ENCODE measurements at places on chromosomes 1 and 21.
A peak's percentile ranks its signal among the peaks of the same experiment; 100 is the strongest.

GRCh38 chr1:226158983-226159382 lies 27.6 kb downstream of the ACBD3 start:
- no peak for DNase-seq

DNA sequence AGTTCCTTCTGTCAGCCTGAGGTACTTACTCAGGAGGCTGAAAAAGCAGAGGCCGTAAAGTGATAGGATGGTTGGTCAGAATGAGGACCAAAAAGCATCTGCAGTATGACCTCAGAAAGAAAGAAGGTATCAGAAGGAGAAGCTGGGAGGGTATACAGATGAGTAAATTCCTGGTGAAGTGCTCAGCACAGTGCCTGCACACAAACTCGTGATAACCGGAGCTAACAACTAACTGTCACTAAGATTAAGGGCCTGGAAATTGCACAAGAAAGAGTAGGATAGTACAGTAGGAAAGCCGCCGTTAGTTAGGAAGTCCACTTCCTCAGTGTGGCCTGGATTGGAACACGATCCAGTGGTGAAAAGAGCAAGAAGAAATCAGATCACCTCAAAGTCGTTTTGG lies 62.6 kb downstream of the VPS26C start:
- DNase-seq: no peak

DNA sequence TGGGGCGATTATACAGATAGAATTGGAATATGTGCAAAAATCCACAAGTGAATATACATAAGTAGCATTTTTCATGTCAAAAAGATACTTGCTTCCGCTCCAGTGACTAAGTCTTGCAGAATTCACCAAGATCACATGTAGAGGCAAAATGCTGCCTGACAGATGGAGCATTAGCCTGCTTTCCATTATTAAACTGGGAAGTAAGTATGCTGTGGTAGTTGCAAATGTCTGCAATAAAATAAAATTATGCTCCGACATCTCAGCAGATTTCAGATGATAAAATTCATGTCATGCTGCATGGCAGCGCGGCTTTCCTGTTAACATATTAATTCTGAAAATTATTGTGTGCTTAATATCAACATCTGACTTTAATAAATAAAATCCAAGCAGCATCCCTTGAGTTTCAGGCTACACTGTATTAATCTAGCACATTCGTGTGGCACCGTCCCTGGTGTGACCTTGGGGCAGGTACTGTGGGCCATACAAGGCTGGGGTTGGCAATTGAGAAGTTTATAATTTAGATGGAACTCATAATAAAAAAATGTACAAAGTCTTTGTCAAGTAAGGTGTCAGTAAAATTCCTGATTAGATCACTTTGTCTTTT lies 366.4 kb upstream of the ZP4 start:
- peak; percentile 27 for DNase-seq

GRCh38 chr1:193755441-193755840 lies 569.0 kb upstream of the B3GALT2 start:
- DNase-seq: no peak

GRCh38 chr1:56413671-56414199 lies 165.6 kb downstream of the PLPP3 start:
- no peak for DNase-seq

DNA sequence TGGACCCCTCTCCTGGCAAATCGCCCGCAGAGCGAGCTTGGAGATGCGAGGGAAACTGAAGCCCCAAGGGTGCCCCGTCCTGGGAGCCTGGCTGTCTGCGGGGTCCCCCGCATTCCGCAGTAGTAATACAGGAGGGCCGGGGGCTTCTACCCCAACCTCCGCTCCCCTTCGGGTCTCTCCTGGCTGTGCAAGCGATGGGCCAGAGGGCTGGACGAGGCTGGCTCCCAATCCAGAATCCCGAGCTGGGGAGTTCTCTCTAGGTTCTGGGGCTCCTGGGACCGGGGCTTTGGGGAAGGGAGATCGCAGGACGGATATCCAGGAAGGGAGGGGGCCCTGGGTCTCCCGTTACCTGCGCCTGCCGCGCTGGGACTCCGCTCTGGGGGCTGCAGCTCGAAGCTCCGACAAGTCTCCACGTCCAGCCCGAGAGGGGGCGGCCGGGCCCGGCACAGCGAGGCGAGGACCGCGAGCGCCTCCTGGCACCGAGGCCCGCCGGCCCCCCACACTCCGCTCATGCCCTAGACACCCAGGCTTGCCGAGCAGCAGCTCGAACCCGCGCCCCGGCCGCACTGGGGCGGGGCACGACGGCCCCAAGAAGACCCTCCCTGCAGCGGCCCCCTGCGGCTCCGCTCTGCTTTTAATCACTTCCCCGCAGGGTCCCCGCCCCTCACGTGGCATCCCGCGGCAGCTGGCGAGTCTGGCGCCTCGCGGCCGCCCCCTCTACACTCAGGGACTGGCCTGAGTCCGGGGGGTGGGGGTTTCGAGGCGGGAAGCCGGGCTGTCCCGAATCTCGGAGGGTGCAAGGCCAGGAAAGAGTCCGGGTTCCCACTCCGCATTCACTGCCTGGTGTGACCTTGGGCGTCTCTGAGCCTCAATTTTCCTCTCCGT lies at the start of gene SYT6:
Gene SYT6 (minus strand): TSS at position 609 of the 885 bp plus-strand sequence. CDS start 97 bp downstream, at position 512.
- no peak for DNase-seq

GRCh38 chr1:4076346-4076745 lies 176.3 kb upstream of the C1orf174 start:
- no peak for DNase-seq

- DNase-seq: no peak
Observed at GRCh38 chr1:174839211-174839610, 160.5 kb upstream of the CACYBP start.

GRCh38 chr1:162976628-162977027 lies 92.5 kb upstream of the RGS4 start:
- DNase-seq: no peak

GRCh38 chr1:222706815-222707214 lies 5.5 kb downstream of the AIDA start:
- DNase-seq: no peak

DNA sequence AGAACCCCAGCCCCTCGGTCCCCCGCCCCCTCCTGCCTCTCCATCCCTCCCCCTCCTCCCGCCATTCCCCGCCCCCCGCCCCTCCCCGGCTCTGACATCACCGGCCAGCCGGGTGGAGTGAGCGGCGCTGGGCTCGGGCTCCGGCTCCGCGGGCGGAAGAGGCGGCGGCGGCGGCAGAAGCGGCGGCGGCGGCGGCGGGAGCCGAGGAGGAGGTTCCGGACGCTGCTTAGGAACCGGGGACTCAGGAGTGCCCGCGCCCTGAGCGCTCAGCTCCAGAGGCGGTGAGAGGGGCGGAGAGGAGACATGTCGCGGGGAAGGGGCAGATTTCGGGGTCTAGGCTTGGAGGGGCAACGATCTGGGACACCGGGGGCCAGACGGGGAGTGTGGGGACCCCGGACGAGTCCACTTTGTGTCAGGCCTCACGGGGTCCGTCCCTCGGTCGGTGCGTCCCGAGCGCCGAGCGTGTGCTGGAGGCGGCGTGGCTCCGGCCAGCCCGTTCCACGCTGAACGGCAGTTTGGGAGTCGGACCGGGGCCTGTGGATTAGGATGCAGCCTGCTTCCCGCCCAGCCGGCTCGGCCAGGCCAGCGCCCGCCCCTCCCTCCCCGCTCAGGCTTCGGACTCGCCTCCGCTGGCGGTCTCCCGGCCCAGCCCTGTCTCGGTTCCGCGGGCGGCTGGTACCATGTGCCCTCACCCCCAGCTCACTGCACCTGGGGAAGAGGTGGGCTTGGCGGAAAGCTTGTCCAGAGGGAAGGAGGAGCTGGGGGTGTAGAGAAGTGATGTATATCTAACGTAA lies at the start of gene PEA15:
Gene PEA15 (plus strand): TSS at position 143 of the 794 bp plus-strand sequence. CDS start 6,161 bp downstream, outside the sequence.
- peak; percentile 83 for DNase-seq

GRCh38 chr1:21509351-21510112 lies at the start of gene ALPL:
ALPL (plus strand) TSS chr1:21509423; CDS start chr1:21554082, 44,659 bp downstream.
- no peak for DNase-seq

- DNase-seq: no peak
Observed at GRCh38 chr1:26542771-26543451, 13.3 kb downstream of the RPS6KA1 start.

DNA sequence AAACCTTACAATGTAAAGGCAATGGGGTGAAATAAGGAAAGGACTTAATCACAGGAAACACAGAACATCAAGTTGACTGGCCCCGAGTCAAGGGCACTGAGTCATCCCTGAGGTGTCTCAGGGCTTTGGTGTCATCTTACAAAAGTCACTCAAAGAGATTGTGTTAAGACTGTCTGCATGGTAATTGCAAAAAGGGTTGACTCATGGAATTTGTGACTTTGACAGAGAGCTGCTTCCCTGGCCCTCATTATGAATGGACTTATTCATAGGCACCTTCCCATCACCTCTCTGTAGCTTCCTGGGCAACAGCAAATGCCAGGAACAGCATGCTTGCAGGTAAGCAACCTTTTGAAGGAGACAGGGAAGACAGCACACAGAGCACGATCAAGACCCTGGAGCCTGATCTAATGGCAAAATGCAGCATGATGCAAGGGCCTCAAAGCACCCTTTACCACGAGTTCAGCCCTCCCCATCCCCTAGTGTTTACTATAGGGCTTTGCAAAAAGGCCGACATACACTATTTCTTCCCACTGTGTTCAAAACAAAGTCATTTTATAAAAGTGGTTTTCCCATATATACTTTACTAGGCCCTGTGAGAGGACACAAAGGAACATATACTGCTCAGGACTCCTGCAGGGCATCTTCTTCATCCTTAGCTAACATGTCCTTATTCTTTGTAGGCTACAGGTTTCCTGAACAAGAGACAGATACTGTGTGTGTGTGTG lies 17.1 kb downstream of the ZP4 start:
- peak; percentile 77 for DNase-seq

- DNase-seq: no peak
Observed at GRCh38 chr1:229266832-229267500, 3.9 kb upstream of the RAB4A start.

DNA sequence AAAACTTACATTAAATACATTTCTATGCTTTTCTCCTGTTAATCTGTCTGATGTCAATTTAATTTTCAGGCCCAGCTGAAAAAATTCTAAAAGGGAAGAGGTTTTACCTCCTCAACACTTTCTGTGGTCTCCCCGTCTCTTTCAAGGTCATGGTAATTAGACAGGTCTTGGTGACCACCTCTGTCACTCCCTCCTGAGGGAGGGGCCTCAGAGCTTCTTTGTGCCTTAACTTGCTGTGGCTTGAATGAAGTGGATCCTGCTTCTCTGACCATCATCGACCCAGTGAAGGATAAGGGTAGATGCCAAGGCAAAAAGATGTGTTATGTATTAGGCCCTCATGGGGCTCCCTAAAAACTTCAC lies 40.8 kb upstream of the OSBPL9 start:
- no peak for DNase-seq

GRCh38 chr1:101069158-101069557 lies 43.6 kb upstream of the DPH5 start:
- no peak for DNase-seq

GRCh38 chr1:24856787-24857506 lies 73.1 kb downstream of the RUNX3 start:
- no peak for DNase-seq

DNA sequence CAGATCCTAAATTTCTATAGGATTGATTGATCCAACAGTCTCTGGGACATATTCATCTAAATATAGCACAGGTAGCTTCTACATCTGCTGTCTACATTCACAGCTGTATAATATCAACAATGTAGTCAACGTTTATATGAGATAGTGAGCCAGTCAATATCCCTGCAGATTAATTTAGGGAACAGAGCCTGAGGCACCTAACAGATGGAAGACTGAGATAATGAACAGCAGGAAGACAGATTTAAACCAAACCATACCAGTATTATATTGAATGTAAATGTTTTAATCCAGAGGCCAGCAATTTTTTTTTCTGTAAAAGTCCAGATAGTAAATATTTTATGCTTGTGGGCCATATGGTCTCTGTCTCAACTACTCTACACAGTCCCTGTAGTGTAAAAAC lies 2072.4 kb downstream of the MRPL39 start:
- DNase-seq: no peak

GRCh38 chr1:46044116-46044515 lies 88.3 kb downstream of the PIK3R3 start:
- no peak for DNase-seq

DNA sequence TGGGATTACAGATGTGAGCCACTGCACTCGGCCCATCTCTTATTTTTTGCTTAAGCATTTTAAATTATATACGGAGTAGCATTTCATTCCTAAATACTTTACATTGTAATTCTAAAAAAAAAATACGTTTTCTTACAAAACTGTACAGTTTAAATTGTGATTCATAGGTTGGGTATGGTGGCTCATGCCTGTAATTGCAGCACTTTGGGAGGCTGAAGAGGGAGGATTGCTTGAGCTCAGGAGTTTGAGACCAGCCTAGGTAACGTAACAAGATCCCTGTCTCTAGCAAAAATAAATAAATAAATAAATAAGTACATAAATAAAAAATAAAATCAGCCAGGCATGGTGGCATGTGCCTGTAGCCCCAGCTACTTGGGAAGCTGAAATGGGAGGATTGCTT lies 24.6 kb downstream of the TBCE start:
- peak; percentile 50 for DNase-seq

GRCh38 chr21:23809573-23809972 lies 1797.7 kb downstream of the MRPL39 start:
- DNase-seq: no peak

DNA sequence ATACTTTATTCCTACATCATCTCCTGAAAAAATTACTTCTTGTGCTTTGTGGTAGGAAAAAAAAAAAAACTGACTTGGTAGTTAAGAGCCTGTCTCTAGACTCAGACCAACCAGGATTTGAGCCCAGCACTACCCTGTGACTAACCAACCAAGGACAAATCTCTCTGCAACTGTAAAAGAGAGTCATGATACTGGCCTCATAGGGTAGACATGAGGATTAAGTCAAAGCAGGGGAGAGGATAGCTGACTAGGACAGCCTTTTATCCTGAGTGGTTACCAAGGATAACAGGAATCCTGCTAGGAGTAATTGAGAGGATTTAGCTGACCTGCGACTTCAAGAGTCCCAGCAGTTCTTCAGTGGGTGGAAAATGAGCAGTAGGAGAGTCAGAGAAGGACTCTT lies 112.8 kb downstream of the C1orf21 start:
- DNase-seq: peak; percentile 29

GRCh38 chr1:199261328-199261727 lies 622.5 kb downstream of the PTPRC start:
- no peak for DNase-seq

- DNase-seq: no peak
Observed at GRCh38 chr1:38576241-38576640, 283.3 kb downstream of the RRAGC start.

DNA sequence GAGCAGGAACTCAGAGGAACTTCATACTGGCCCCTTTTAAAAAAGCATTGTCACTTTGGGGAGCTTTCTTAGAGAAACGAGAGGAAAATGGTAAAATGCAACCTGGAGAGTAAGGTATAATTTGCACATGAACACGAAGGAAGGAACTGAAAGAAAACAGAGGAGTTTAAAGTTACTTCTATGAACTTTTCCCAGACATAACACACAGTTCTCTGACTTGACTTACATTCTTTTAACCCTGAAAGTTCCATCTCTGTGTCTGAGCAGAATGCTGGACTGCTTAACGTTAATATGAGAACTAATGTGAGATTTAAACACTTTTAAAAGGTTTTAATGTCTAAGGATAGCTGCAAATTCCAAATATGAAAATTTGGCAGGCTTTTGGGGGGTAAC lies 102.3 kb downstream of the NFIA start:
- DNase-seq: no peak
